ENCODE measurements at places on chromosomes 16 and 17.

- DNase-seq = no peak
These were observed 27.0 kb downstream of the MYO1D start for GRCh38 chr17:32849879-32850278.

DNA sequence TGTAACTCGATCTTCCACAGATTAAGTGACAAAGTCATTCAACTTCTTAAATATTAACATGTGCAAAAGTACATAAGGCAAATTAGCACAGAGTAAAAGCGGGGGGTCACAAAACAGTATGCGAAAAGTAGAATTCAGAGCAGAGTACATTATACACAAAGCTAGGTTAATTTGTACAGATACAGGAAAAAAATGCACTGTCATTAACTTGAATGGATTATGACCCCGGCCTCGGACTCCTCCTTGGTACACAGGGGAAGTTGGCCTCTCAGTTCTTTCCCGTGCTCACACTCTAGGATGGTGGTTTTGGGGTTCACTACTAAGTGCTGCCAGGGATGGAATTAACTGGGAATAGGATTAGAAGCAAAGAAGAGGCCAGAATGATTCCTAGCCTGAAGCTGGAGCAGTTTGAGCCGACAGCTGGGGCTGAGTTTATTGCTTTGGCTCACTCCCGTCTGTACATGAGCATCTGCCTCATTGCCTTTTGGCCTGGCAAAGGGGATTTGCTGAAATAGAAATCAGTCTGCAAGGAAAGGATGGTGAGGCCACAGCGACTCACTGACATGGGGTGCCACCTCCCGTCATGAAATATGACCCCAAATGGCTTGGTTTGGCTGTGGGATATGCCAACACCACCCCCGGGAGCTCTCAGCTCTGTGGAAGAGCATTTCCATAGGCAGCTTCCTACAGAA, 23.6 kb downstream of the NTN1 start:
- no peak for DNase-seq

DNA sequence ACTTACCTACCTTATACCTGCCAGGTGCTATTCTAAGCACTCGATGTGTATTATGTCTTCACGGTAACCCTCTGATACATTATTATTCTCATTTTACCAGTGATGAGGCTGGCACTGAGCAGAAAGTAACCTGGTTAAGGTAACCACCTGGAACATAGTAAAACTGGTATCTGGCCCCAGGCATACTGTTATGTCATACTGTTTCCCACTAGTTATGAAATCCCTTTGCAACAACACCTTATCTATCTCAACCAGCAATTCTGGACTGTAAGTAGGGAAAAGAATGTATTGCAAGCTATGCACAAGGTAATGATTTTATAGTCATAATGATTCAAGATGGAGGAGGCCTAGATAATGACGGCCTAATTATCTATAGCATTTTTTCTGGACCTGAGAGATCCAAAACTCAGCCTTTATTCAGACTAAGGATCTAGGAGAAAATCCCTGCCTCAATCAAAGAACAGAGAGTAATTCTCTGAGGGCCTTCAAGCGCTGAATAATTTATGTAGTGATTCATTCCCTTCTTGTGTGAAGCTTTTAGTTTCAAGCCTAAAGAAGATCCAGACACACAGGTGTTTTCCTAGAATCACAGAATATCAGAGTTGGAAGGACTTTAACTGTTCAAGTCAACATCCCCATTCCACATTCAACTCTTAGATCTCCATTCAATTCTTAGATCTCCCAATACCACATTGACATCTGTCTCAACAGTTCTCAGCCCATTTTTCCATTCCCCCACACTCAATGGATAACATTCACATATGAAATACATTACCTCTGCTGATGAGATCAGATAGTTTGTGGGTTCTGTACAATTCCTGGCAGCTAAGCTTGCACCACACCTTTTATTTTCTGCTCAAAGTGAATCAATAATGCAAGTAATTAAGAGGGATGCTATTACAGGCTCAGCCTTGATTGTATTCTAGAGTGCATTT, 14.9 kb upstream of the MMD start:
- no peak for DNase-seq

- DNase-seq = no peak
These were observed 7.6 kb downstream of the HDAC5 start for GRCh38 chr17:44115585-44116415.

DNA sequence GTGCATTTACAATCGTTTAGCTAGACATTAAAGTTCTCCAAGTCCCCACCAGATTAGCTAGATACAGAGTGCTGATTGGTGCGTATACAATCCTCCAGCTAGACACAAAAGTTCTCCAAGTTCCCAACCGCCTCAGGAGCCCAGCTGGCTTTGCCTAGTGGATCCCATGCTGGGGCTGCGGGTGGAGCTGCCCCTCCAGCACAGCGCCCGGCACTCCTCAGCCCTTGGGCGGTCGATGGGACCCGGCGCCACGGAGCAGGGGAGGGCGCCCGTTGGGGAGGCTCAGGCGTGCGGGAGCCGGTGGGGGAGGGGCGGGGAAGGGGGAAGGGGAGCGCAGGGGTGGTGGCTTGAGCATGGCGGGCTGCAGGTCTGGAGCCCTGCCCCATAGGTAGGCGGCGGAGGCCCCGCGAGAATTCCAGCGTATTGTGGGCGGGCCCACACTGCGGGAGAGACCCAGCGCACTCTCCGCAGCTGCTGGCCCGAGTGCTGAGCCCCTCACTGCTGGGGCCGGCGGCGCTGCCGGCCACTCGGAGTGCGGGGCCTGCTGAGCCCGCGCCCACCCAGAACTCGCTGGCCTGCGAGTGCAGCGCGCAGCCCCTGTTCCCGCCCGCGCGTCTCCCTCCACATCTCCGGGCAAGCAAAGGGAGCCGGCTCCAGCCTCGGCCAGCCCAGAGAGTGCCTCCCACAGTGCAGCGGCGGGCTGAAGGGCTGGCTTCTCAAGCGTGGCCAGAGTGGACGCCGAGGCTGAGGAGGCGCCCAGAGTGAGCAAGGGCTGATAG, 907.5 kb downstream of the CDH8 start:
- DNase-seq = no peak

Measured in naive B cell (primary cell).